ENCODE measurements at places on chromosomes 13 and 19. TPM values are rescaled to one million over a fixed set of nuclear protein-coding genes. Genes with fewer than 3 reads are reported as not detected.

- no peak for DNase-seq
Observed at GRCh38 chr19:39246951-39247669, 1.5 kb downstream of the IFNL4 start.

DNA sequence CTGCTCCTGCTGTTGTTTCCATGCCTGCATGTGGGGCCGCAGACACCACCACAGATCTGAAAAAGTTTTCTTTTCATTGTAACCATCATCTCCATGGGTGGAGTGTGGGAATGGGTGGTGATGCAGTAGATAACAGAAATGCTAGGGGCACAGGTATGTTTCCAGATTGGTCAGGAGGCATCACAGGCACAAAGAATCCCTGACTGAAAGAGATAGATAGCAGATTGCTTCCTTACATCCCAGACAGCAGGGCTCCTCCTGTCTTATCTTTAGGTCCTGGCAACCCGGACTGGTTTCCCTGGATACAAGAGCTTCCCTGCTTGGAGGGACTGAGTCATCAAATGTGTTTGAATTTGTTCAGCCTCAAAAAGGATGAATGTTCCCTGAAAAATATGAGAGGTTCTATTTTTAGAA lies 1937.6 kb downstream of the PCDH9 start:
- DNase-seq: no peak

GRCh38 chr13:113148940-113149503 lies 9.4 kb upstream of the PROZ start:
- no peak for DNase-seq

Gene CAMSAP3
- polyA plus RNA-seq: 12.3 TPM

Gene SSC5D
- 1.1 TPM for polyA plus RNA-seq

- DNase-seq: no peak
Observed at GRCh38 chr19:33384983-33385382, 11.5 kb downstream of the CEBPG start.

DNA sequence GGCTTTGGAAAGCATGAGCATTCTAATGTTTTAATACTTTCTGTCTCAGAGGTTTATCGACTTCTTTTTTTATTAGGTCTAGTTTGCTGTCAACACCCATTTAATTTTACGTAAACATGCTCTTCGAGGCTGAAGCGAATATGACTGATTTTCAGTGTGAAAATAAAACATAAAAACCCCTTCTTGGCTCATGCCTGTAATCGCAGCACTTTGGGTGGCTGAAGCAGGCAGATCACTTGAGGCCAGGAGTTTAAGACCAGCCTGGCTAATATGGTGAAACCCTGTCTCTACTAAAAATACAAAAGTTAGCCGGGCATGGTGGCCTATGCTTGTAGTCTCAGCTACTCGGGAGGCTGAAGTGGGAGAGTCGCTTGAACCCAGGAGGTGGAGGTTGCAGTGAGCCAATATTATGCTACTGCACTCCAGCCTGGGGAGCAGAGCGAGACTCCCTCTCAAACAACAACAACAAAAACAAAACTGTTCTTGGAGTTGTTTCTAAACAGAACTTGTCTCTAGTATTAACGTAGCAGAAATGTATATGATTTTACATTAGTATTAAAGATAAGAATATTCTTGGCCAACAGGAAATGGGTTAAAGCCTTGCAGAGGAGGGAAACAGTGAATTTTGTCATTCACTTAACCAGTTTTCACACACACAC lies 7.1 kb upstream of the IGFL3 start:
- no peak for DNase-seq

DNA sequence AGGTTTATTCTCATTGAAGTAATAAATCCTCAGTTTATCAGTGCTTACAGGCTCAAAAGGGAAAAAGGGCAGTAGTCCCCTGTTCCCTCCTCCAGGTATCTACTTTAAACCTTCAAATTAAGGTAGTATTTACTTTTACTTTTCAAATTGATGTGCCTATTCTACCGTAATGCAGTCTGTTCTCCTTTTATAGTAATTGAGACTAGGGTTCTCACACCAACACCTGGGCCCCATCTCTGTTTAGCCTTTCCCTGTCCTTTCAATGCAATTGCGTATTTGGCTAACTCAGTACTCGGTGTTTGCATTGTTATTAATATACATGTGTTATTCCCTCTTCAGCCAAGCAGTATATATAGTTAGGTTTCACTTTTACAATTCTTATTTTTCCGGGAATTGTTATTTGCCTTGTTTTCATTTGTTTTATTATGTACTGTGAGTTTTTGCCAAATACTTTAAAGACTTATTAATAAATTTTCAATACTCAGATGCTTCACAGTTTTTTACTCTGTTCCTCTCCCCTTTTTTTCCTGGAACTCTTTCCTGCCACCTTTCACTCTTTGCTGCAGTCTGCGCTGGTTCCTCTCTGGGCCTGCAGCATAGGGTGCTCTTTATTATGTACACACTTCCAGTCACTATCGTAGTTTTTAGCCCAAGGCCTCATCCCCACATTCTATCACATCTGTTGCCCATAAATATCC lies 30.3 kb downstream of the USPL1 start:
- DNase-seq: no peak

GRCh38 chr13:59527500-59527899 lies 636.2 kb downstream of the DIAPH3 start:
- DNase-seq: no peak

- no peak for DNase-seq
Observed at GRCh38 chr13:86135856-86136255, 336.6 kb upstream of the SLITRK6 start.

- DNase-seq: no peak
Observed at GRCh38 chr19:46426035-46426505, 2.7 kb downstream of the PNMA8C start.

GRCh38 chr13:91086936-91087716 lies 260.4 kb upstream of the MIR17HG start:
- DNase-seq: no peak

GRCh38 chr13:90238413-90238812 lies 1109.1 kb upstream of the MIR17HG start:
- DNase-seq: no peak

Gene NKPD1
- 0.11 TPM for polyA plus RNA-seq

DNA sequence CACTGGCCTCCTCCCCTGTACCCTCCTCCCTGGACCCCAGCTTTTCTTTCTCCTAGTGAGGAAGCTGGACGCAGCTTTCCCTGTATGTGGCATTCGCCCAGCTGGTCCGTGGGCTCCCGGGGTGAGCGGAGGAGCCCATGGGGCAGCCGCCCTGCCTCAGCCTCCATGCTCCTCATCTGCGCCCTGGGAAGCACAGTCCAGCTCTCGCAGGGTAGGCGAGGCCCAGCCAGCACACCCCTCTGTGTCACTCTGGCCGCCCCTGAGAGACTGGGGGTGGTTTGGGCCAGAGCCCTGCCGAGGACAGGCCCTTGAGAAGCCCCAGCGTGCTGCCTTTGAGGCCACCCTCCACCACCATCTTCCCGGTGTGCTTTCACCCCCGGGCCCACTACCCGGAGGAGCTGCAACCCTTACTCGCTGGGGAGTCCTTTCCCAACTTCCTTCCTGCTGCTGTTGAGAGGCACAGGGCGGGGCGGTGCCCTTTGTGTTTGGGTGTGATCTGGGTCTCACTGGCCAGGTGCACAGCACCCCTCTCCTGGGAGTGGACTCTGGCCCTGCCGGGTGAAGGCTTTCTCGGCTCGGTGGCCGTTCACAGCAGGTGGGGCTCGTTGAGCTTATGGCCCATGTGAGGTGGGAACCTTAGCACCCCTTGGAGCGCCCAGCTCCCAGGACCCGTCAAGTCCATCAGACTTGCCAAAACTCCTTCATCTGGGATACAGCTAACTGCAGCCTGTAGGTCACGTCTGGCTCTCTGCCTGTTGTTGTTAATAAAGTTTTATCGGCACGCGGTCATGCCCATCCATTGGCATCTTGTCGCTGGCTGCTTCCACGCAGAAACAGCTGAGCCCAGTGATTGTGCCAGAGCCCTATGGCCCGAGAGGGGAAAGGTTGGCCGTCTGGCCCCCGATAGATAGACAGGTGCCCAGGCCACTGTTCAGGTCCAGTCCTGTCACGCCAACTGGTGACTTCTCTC lies 3.2 kb downstream of the NCLN start:
- no peak for DNase-seq

Gene TGFBR3L
- 0.32 TPM for polyA plus RNA-seq

GRCh38 chr13:84651288-84651687 lies 769.0 kb upstream of the SLITRK1 start:
- no peak for DNase-seq

Gene ZNF546
- 6.2 TPM for polyA plus RNA-seq

Gene ZC3H4
- 37.1 TPM for polyA plus RNA-seq

DNA sequence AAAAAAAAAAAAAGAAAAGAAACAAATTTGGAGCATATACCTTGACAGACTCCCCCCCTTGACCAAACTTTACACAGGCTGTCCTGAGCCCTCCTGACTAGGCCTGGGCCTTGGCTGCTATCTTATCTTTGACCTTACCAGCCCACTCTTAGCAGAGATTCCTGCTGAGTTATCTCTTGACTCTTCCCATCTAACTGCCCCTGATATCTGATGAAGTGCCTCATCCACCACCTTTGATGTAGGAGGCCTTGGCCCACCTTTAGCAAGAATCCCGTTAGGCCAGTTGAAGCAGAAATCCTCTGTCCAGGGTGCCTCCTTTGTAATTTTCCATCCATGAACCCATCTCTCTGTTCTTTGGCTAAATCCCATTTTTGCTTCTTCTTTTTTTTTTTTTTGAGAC lies 43.6 kb downstream of the NLRP12 start:
- no peak for DNase-seq

- DNase-seq: no peak
Observed at GRCh38 chr19:15109768-15110417, 2.7 kb downstream of the SYDE1 start.

GRCh38 chr19:55646889-55647731 lies 902 bp upstream of the CCDC106 start:
- no peak for DNase-seq

DNA sequence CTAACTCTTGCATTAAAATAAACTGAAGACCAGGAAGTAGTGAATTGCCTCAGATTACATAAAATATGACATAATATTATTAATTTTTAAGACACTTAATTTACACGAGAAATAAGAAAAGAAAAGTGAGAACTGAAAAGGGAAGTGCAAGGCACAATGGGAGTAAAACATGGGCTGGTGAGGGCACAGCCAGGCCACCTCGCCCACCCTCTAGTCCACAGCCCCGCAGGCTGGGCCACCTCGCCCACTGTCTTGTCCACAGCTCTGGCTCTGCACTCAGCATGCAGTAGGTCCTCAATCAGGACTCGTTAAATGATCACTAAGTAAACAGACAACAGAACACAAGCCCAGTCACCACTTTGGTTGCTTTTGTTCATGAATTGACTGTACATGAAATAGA lies 67.8 kb upstream of the ARHGEF7 start:
- DNase-seq: no peak

DNA sequence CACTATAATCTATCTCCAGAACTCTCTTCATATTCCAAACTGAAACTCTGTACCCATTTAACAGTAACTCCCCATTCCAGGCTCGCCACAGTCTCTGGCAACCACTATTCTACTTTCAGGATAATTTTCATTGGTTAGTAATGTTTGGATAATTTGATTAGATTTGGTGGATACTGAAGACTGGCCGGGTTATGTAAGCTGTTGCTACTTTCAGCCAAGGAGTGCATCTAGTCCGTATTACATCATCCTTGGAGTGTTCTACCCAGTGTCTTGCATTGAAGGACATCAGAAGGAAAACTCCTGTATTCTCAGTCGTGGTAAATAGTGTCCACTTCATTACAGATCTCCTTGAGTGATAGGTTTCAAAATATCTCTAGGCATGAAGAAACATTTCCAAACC lies 60.5 kb downstream of the PCCA start:
- DNase-seq: no peak

DNA sequence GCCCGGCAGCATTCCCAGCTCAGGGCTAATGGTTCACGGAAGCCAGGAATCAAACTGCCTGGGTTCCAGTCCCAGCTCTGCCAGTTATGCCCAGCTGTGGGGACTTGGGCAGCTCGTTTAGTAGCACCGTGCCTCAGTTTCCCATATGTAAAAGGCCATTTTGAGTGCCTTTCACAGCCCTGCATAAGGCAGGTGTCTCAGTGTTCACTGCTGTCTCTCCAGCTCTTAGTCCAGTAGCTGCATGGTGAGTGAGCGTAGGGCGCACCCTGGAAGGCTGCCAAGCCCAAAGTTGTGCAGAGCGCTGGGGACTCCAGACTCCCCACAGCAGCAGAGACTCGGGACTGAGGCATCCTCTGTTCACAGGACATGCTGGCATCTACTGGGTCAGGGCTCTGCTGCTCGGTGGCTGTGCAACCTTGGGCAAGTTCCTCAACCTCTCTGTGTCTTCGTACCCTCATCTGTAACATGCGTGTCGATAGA lies 5.5 kb downstream of the RPL28 start:
- no peak for DNase-seq

GRCh38 chr19:44671400-44671799 lies at the start of gene CEACAM19:
CEACAM19 (plus strand) TSS chr19:44671482; CDS start chr19:44671932, 450 bp downstream.
- no peak for DNase-seq

GRCh38 chr19:28489126-28489660 lies 723.8 kb downstream of the UQCRFS1 start:
- DNase-seq: no peak

GRCh38 chr13:38641164-38641948 lies 45.5 kb upstream of the FREM2 start:
- no peak for DNase-seq

Gene UBA52
- polyA plus RNA-seq: 922 TPM

All from right renal cortex interstitium (tissue), 3 donors.